ENCODE measurements at places on chromosomes 13 and 19. TPM values are rescaled to one million over a fixed set of nuclear protein-coding genes. Genes with fewer than 3 reads are reported as not detected.

- DNase-seq: no peak
Observed at GRCh38 chr19:3509566-3509989, 3.5 kb downstream of the FZR1 start.

GRCh38 chr19:15177269-15178116 lies 23.3 kb downstream of the NOTCH3 start:
- DNase-seq: peak; percentile 83

GRCh38 chr13:78659450-78659730 lies 435 bp upstream of the OBI1 start:
- DNase-seq: no peak

Gene SERPINE3
- not detected for total RNA-seq

Gene NFIX
- 53.1 TPM for total RNA-seq

GRCh38 chr13:53198017-53198416 lies 169.4 kb downstream of the OLFM4 start:
- no peak for DNase-seq

DNA sequence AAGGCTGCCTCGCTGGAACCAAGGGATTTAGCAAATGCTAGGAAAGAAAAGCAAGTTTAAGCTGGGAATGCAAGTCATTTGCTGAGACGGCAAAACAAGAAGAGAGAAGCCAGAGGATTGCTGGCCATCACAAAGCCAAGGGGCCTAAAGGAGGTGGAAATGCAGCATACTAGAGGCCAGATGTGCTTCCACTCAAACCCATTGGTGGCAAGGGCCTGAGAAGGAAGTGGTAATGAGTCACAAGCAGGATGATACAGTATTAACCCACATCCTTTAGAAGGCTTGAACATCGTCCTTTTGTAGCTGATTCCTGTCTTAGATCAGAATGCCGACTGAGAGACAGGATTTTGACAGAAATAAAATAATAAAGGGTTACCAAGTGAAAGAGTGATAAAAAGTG lies 68.2 kb downstream of the ITGBL1 start:
- DNase-seq: no peak

- DNase-seq: no peak
Observed at GRCh38 chr19:3547301-3547731, 8.3 kb downstream of the TEKTIP1 start.

Gene KLK15
- 3.8 TPM for total RNA-seq

DNA sequence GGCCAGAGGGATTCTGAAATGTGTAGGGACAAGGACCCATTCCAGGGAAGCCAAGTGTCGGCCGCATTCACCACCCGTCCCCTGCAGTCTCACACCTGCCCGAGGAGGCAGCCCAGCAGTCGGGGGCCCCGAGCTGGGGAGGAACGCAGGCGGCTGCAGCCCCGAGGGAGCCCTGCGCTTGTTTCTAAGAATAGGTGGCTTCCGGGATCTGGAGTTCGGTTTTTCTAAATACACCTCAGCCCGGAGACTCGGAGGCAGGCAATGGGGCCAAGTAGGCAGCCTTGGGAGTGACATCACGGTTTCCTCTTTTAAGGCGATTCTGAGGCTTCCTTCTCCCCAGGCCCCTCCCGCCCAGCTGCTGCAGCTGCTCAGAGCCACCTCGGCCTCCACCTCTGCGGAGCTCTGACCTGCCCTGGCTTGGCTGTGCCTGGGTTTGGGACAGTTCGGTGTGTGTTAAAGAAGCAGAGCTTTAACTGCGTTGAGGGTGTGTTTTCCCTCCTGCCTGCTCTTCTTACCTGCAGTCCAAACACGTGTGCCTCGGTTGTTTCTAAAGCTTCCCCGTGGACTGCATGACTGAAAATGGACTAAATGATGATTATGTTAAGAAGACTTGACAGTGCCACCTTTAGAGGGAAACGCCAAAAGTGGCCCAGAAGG lies 80.5 kb downstream of the COL4A2 start:
- peak; percentile 36 for DNase-seq

Gene COX7A1
- 11.7 TPM for total RNA-seq

DNA sequence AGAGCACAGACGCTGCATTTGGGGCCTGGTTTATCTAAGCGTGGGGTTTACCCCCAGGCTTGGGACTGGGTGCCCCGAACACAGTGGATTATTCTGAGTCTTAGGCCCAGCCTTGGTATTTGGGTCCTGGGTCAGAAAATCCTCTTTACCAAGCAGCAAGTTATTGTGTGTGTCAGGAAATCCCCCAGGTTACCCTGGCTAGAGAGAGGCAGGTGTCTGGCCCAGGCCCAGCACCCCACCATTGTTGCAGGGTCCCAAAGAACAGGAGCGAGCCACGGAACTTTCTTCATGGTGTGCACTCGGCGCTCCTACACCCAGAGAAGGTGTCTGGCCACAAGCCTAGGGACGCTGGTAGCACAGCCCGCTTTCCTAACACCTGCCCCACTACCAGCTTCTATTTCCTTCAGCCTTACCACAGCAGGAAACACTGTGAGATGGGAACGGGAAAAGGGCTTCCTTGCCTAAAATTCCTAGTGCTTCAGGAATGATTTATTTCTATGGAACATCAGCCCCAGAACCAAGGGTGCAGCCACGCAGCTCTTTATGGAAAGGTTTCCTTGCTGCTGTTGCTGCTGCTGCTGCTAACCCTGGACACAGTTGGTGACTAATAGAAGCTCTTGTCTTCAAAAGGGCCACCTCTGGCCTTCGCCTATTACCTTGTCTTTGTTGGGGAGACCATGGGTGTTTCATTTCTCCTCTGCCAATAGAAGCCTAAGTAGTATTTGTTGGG lies 7.4 kb upstream of the CDX2 start:
- DNase-seq: no peak

DNA sequence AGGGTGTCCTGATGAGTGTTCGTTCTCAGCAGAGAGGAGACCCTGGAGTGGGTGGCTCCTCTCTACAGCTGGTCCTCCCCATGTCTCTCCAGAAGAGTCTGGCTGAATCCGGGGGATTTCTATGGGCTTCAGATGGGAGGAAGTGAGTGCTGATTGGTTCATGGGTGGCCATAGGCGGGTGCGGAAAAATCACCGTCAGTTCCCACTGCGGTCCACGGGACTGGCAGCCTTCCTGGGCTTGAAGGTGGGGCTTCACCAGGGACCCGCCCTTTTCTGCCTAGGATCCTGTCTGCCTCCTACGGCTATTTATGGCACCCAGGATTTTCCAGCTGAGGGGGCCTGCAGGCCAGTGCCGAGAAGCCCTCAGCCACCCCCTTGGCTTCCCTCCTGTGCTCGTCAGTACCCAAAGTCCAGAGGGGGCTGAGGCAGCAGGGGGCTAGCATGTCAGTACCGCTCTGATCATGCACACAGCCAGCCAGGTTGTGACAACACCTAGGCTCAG lies 18.4 kb downstream of the CPB2 start:
- DNase-seq: no peak

- DNase-seq: no peak
Observed at GRCh38 chr13:40981361-40981760, 37.8 kb downstream of the ELF1 start.

DNA sequence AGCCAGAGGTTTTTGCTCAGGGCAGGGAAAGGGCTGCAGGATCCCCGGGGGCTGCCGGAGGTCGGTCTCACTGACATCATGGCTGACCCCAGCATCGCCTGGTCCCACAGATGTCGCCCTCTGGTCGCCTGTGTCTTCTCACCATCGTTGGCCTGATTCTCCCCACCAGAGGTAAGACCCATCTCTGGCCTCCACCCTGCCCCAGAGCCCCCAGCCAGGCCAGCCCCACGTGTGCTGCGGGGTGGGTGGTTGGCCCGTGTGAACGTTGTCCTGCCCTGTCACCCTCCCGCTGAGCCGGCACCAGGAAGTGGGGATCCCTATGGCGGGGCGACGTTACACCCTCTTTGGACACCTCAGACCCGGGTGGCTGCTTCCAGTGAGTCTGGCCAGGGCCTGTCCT lies 906 bp downstream of the FXYD5 start:
- DNase-seq: no peak

Gene ZNF136
- 10.3 TPM for total RNA-seq

Gene POU4F1
- total RNA-seq: not detected

- no peak for DNase-seq
Observed at GRCh38 chr19:31252441-31252840, 96.8 kb downstream of the TSHZ3 start.

Gene ATP4A
- total RNA-seq: not detected

GRCh38 chr13:36875431-36875830 lies 44.6 kb downstream of the SMAD9 start:
- DNase-seq: no peak

- DNase-seq: no peak
Observed at GRCh38 chr19:38252941-38253691, 3.1 kb downstream of the PPP1R14A start.

Gene PLVAP
- 3.0 TPM for total RNA-seq

Gene SLITRK6
- 3.3 TPM for total RNA-seq
